ENCODE measurements at places on chromosomes 1 and 21.

GRCh38 chr1:154219541-154219940, 1.2 kb upstream of the UBAP2L start:
- no peak for DNase-seq

GRCh38 chr1:77688939-77689338, 6.5 kb upstream of the ZZZ3 start:
- DNase-seq, result no peak

- no peak for DNase-seq
Observed at GRCh38 chr1:239428120-239428710, 41.8 kb downstream of the CHRM3 start.

GRCh38 chr1:200808846-200809245, 63.9 kb upstream of the GPR25 start:
- no peak for DNase-seq

DNA sequence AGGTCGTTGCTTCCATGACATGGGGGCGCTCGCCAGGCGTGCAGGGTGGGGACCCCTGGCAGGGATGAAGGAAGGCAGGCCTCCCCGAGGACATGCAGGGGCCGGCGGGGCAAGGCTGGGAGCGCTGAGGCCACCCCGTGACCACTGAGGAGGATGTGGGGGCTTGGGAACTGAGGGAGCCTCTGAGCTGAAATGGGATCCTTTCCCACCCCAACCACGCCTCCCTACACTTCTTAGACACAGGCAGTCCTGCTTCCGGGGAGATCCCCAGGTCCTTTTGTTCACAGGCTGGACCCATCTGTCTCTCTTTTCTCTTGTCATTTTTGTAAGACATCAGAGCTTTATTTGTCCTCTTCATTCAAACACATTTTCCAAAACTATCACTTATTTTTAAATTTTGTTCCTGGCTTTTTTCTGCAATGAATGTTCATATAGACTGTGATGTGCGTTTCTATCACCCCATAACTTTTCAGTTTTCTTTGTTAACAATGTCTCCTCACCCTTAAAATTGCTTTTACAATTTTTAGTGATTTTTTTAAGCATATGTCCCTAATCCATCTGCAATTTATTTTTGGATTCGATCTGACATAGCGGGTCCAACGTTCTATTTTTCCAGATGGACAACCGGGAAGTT, 156.7 kb upstream of the BACE2 start:
- no peak for DNase-seq
